ENCODE measurements at places on chromosomes 5 and 9.
A peak's percentile ranks its signal among the peaks of the same experiment; 100 is the strongest.

DNA sequence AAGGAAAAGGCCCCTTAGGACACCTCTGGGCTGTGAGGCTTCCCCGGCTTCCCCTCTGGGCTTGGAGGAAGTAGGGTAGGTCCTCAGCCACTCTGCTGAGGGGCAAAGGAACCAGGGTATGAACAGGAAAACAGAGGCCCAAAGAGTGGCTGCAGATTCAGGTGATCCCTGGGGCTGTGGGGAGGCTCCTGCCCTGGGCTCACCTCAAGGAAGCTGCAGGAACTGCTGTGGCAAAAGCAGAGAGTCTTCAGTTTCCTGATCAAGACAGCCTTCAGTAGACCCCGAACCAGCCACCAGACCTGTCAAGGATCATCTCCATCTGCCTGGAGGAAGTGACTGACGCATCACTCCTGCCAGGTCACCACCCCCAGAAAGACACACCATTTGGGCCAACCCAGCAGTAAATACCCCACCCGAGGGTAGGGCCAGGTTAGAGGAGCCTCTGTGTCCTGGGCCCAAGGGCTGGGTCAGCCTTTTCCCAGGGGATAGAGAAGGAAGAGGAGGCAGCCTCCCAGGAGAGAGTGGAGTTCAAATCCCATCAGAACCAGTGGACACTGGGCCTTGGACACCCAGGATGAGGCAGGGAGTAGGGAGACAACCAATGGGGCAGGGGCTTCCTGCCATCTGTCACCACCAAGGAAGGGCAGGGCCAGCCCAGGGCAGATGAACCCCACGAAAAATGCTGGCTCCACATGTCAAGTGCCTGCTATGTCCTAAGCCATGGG is 5.8 kb upstream of the ST6GALNAC6 start:
- peak; percentile 54 for DNase-seq

DNA sequence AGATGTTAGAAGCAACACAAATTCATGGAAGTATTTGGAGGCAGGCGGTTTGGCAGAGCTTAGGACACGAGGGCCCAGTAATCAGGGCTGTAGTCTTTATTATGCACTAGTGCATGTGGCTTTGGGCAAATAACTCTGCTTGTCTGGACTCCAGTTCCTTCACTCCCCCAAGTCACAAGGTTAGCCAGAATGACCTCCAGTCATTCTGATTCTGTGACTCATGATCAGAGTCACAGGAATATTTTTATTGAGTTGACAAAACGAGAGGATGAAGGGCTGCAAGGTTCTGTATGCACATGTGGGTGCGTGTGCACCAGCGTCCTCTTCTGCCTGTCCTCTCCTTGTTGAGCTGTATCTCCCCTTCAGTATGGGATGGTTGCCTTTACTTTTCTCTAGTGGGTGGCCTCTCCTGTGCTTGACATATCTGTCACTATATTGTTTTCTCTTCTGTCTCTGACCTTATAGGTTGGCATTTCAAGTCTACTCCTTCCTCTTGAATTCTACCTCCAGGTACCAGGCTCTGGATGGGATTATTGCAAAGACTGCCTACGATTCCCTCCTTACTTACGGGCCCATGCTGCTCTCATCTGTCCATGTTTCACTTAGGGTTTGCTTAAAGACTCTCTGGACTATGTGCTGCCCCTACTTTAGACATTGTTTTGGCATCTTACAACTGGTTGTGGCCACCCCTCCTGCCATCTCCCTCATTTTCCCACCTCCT is 94.6 kb downstream of the KDM4C start:
- no peak for DNase-seq

GRCh38 chr5:156951359-156951758 is 11.7 kb downstream of the TIMD4 start:
- no peak for DNase-seq

- no peak for DNase-seq
These were observed 83.0 kb upstream of the GLIS3 start for GRCh38 chr9:4382722-4383317.

- DNase-seq: no peak
These were observed 8.0 kb upstream of the PDZD2 start for GRCh38 chr5:31630931-31631330.

GRCh38 chr9:119611565-119611964 is 242.3 kb upstream of the BRINP1 start:
- DNase-seq: no peak

GRCh38 chr5:106940986-106941385 is 729.8 kb downstream of the EFNA5 start:
- no peak for DNase-seq

Data from activated effector memory CD4-positive, alpha-beta T cell treated with Interleukin-2 at 50 U/mL for 16 hours (primary cell).